Amniotic stem cell (primary cell): ENCODE measurements at places on chromosomes 12 and 14.

- no peak for DNase-seq
Measured at GRCh38 chr12:28814246-28814645, 334.8 kb upstream of the FAR2 start.

DNA sequence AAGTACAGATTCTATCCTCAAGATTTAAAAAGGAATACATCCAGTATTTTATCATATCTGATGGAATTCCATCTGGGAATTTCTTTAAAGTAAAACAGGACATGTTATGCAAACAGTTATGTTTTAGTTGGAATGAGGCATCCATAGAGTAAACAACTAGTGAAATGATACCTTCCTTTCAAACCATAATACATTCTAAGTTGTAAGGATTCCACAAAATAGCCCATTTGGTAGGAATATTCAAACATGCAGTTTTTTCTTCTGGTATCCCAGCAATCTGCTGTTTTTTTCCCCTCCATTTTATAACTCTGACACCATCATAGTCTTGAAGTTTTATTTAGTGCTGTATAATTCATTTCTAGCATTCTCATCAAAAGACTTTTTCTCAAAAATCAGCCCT is 149.6 kb downstream of the ADAMTS20 start:
- no peak for DNase-seq

DNA sequence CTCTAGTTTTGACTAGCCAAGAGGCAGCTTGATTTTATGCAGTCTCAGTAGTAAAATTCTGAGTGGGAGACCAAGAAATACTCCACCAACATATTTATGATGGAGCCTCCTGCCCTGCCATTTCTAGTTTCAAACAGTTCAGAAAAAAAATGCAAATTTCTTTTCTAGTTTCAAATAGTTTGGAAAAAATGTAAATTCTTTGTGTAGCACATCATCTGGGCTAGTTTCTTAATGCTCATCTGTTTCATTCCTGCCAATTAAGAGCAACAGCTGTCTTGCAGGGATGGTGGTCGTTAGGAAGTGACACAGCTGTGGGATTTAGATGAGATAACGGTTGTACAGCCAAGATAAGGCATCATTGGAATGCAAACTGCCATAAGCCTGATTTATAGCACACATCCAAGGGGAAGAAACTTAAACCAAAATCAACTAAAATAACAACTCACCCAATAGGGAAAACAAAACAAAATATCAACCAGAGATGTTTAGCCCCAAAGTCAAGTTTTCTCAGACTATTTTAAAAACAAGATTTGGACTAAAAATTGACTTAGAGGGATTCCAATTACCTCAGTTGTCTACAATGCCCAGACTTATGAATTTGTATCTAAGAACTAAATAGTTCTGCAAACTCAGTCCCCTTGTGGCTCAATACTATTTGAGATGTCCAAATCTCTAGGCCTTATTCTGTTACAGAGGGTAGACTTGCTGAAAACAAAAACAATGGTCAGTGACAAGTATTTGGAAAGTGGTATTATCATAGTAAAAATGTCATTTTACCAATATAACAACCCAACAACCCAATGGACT is 291.3 kb upstream of the ATP2B1 start:
- DNase-seq: no peak

- peak; percentile 97 for DNase-seq
Measured at GRCh38 chr12:31518680-31519227, 72.2 kb downstream of the DENND5B start.

- DNase-seq: no peak
Measured at GRCh38 chr14:99552572-99553216, 51.3 kb downstream of the CCDC85C start.

DNA sequence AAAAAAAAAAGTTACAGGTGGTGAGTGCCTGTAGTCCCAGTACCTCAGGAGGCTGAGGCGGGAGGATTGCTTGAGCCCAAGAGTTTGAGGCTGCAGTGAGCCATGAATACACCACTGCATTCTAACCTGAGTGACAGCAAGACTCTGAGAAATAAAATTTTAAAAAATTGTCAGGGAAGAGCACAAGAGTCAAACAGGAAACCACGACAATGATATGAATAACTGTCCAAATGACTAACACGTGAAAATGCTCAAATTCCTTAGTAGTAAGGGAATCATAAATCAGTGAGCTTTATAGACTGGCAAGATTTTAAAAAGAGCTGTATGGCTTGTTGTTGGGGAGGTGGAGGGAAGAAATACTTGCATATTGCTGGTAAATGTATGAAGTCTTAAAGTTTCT is 12.9 kb upstream of the ASPG start:
- no peak for DNase-seq

GRCh38 chr14:31265701-31266398 is 58.3 kb upstream of the HECTD1 start:
- DNase-seq: no peak

GRCh38 chr12:116609319-116610114 is 50.3 kb downstream of the MAP1LC3B2 start:
- no peak for DNase-seq

DNA sequence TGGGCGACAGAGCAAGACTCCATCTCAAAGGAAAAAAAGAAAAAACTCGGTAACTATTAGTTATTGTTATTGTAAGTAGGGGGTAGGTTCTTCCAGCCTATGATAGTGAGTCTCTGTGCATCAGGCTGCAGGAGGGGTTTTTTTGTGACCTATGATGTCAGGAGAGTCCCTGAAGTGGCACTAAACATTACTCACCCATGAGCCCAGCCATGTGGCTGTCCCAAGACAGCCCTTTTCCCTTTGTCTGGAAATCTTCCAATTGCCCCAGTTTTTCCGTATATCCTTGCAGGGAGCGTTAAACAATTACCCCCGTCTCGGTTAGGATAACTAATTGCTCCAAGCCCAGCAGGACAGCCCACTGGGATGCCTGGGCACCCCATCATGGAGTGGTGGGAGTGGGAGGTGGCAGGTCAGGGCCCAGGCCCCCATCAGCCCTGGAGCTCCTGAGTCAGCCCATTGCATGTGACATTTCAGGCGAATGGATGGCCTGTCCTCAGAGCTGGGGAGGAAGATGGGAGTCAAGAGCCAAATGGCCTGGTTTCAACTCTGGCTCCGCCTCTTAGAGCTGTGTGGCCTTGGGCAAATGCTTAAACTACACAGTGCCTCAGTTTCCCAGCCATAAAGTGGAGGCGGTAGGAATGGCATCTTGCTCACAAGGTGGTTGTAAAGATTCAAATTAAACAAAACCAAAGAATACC is 16.4 kb downstream of the PHETA1 start:
- DNase-seq: no peak

- no peak for DNase-seq
Measured at GRCh38 chr14:104346608-104347007, 208.2 kb downstream of the KIF26A start.

DNA sequence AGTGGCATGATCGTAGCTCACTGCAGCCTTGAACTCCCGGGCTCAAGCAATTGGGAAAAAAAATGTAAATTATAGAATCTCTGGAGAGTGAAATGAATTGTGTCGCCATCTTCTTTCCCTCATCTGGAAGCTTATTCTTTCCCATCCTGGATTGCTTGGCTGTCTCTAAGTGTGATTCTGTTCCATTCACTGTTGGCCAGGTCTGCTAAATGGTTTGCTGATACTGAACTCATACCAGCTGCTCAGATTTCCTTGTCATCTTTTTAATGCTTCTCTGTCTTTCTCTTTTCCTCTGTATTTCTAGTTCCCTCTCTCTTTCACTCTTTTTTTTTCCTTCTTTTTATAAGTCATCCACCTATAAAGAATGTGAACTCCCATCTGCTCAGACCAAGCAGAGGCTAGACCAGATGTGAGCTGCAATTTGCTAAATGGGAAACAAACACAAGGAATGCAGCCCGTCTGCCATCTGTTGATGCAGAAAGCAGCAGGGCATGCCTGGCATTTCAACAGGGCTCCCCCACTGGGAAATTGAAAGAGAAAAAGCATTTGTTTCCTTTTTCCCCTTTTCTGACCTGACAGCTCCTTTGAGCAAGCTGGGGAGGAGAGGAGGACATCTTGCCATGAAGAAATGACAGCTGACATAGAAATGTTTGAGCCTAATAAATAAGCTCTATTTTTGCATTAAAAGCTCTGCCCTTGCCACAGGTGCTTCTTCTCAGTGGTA is 1823.6 kb upstream of the FLRT2 start:
- no peak for DNase-seq

DNA sequence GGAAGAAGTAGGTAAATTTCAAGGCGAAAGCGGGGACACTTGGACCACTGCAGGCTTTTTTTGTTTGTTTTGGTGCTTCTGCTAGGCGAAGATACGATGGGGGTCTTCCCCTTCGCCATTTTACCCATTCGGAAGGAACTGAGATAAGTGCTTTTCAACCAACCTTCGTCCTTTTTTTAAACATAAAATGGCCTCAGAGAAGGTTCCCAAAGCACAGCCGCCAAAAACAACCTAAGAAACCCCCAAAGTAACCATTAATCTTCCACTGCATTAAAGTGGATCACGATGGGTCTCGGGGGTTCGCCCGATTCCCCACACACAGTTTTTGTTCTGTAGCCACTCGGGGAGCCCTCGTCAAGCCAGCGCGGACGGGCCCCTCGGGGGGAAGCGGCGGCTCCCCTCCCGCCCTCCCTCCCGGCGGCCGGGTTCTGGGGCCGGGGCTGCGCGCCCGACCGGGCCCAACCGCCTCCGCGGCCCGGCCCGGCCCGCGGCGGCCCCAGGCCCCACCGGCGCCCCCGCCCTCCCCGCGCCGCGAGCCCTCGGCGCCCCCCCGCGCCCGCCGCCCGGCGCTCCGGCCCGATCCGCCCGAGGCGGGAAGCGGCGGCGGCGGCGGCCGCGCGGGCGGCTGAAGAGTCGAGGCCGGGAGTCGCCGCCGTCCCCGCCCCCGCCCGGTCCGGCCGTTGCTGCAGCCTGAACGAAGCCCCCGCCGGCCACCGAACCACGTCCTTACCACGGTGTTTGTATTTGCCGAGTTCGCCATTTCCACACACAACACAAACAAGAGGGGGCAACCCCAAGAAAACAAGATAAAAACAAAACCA is 790 bp downstream of the GTF2A1 start:
- DNase-seq: no peak

DNA sequence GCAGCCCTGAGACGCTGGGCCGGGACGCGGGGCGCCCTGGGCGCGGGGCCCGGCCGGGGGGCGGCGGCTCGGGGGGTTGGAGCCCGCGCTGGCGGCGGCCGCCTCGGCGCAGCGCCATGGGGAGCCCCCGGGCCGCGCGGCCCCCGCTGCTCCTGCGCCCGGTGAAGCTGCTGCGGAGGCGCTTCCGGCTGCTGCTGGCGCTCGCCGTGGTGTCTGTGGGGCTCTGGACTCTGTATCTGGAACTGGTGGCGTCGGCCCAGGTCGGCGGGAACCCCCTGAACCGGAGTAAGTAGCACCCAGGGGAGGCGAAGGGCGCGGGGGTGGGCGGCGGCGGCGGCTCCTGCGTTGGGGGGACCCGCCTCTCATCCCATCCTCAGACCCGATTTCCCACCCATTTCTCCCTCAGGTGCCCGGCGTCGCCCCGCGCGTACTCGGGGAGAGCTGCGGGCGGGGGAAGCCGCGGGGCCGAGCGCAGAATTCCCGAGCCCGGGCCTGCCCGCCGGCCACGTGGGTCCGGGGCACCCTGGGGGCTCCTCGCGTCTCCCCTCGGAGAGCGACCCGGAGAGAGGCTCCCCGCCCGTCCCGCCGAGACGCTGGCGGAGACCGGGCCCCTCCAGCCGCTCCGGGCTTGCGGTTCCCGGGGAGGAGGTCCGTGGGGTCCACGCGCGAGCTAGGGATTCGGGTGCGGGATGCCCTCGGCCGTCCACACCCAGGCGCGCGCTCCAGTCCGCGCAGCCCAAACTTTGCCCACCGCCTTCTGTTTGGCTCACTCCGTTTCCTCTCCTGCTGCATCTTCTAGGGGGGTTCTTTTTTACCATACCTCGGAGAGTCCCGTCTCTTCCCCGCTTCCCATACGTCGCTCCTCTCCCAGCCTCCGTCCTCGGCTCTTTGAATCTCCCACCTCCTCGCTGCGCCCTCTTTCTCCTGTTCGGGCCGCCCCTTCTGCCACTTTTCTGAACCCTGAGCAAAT is 807 bp downstream of the B4GALNT3 start:
- DNase-seq: no peak

GRCh38 chr12:92218394-92219077 is 72.9 kb upstream of the BTG1 start:
- no peak for DNase-seq

DNA sequence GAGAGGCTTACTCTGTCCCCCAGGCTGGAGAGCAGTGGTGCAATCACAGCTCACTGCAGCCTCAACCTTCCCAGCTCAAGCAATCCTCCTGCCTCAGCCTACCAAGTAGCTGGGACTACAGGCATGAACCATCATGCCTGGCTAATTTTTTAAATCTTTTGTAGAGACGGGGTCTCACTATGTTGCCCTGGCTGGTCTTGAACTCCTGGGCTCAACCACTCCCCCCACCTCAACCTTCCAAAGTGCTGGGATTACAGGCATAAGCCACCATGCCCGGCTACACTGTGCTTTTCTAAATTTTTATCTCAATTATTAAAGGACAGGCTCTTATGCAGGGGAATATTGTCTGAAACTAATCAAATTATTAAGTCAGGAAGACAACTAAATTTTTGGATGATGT is 44.6 kb downstream of the EML1 start:
- DNase-seq: no peak

DNA sequence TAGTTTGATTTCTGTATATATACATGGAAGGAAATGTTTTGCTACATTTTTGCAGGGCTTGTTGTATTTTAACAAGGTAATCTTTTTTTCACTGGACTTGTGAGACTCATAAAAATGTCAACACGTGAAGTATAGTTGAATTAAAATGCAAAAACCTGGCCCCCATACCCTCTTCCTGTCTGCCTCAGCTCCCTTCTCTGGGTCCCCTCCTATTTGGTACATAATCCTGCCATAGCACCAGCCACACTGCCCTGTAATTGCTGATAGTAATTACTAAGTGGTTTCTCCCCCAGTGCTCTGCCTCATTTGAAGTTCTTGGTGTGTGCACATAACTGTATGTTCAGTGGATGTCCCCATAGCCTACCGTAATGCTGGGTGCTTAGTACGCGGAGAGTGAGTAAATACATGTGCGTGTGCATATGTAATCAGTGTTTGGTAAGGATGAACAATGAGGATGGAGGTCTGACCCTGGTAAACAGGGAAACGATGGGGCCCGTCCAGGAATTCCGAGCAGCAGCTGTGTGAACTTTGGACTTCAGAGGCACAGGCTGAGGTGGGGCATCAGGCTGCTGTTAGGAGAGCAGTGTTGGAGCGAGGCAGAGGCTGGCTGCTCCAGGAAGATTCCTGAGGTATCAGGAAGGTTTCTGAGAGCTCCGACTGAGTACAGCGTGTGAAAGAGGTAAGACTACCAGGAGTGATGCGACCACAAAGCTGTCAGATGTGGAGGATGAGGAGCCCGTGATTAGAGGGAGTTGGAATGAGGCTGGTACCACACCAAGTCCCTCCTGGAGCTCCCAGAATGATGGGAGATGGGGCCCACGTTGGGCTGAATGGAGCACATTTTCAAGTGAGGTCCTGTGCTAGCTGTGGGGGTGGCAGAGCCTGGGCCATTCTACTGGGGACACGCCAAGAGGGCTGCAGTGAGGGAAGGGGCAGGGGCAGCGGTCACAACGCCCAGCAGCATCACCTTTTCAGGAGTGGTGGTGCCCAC is 106.8 kb downstream of the PELI2 start:
- no peak for DNase-seq

DNA sequence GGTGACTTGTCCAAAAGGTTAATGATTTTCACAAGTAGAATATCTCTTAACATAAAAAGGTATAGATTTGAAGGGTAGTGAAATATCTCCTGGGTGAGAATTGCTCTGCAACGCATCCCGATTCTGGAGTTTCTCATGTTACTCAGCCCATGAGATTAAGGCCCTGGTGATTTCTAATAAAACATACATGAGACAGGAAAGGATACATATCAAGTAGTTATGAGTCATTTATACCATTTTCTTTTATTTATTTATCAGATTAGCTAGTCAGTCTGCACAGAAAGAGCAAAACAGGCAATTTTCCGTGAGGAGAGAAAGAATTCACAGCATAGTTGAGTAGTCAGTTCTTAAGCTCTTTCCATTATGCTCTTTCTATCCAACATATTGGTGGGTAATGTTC is 535.6 kb upstream of the ATP2B1 start:
- no peak for DNase-seq
